ENCODE measurements at places on chromosomes 16 and 17.
A peak's percentile ranks its signal among the peaks of the same experiment; 100 is the strongest.

DNA sequence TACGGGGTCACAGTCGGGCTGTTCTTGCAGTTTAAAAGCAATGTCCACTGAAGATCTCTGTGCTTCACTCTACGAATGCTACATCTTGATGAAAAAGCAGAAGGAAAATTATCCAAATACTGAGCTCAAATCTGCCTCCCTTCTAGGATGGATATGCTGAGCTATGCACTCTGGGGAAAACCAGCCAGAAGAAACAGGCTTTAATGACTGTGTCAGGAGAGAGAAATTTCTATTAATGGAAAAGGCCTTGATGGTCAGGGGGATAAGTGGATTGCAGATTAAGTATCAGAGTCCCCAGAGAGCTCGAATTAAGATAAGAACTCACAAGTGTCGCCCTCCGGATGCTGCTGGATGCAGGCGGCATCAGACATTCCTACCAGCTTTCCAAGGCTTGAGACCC is 39.6 kb upstream of the RCVRN start:
- DNase-seq: no peak

DNA sequence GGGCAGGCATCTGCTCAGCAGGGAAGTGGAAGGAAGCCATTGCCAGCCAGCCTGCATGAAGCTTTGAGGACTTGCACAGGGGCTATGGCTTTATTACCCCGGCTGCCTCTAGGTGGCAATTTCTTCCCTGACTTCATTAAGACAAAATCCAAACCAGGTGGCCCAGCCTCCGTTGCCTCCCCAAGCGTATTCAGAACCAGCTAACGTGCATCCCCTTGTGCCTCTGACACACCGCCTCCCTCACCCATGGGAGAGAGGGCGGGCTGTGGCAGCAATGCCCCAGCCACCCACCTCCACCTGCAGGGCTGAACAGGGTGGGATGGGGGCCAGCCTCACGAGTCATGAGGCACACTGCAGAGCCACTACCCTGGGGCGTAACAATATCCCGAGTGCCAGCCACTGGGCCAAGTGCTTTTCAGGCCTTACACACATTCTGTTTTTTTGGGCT is 6.8 kb downstream of the KIFC3 start:
- DNase-seq: peak; percentile 62

GRCh38 chr16:20271893-20272292 is 55.4 kb downstream of the GP2 start:
- no peak for DNase-seq

- DNase-seq: no peak
These were observed 7.1 kb upstream of the LPCAT2 start for GRCh38 chr16:55501549-55502322.

DNA sequence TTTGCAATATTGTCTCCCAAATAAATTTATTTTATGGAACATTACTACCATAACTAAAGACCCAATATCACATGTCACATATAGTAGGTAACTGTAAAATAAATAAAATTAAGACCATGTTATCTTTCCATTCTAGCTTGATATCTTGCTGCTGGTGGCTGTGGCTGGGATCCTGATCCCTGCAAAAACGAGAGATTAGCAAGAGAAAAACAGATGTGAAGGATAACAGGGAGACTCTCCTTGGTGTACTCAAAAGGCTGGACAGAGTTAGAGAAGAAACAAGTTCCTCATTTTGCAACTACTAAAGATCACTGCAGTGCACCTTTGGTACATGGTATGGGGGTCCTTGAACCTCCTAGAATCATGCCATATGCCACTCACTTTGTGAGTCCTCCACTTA is 49.7 kb downstream of the ARHGAP27 start:
- no peak for DNase-seq

- DNase-seq: no peak
These were observed 266.9 kb upstream of the DYNLRB2 start for GRCh38 chr16:80273635-80274538.

DNA sequence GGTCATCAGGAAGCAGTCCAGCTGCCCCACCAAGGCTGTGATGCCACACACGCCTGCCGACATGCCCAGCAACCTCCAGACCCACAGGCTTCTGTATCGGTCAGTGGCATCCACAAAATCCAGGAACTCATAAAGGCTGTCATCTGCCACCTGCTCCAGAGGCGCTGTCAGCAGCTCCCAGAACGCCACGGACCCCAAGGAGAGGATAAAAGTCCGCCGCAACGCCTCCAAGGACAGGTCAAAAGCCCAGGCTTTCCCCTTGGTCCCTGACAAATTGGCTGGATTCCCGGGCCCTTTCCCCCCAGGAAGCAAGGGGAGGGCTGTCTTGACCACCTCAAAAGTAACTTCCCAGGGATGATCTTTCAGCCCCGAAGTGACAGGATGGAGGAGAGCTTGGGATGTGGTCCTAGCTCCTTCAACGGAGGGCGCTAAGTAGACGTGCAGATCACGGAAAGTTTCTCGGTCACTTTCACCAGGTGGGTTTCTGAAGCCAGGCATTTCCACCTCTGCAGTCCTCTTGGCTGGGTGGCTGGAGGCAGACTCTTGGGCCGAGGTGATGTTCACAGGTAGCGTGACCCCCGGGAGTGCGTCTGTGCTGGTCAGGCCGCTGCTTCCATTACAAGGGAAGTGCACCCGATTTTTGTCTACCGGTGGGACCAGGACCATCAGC is 854 bp downstream of the MFSD6L start:
- no peak for DNase-seq

GRCh38 chr17:61783556-61784304 is 79.6 kb downstream of the BRIP1 start:
- DNase-seq: no peak

- no peak for DNase-seq
These were observed 1023.4 kb upstream of the RBFOX1 start for GRCh38 chr16:6309271-6309670.

GRCh38 chr16:69463876-69464275 is 39.5 kb downstream of the CYB5B start:
- DNase-seq: no peak

GRCh38 chr17:68462381-68463210 is 5.3 kb upstream of the WIPI1 start:
- peak; percentile 86 for DNase-seq

DNA sequence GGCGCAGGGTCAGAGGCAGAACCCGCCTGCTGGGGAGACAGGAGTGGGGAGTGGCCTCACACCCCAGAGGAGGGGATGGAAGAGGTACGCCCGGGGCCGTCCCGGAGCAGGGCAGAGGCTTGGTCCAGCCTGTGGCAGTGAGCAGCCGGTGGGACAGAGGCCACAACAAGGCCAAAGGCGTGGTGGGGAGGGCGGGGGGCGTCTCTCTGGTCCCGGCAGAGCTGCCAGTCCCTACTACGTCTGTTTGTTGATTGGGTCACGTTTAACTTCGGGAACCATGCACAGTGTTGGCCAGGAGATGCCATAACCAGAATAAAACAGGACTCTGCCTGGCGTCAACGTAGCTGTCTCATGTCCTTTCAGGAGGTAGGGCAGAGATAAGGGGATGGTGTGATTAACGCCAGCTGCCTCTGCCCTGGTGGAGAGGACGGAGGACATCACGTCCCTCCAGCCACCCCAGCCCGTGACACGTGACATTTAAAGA is 192.8 kb downstream of the BANP start:
- no peak for DNase-seq

GRCh38 chr17:42928714-42929496 is 28.3 kb downstream of the G6PC1 start:
- no peak for DNase-seq

DNA sequence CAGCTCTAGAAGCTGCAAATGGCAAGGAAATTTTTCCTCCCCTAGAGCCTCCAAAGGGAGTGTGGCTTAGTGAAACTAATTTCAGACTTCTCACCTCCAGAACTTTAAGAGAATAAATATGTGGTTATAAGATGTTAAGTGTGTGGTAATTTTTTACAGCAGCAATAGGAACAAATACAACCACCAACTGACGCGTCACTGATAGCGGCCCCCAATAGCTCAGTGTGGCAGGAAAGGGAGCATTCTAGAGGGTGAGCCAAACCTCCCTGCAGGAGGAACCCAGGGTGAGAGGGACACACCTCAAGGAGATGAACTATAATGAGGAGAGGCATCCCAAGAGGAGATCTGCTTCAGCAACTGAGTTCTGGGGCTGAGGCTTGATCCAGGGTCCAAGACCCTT is 4.0 kb downstream of the CCL4 start:
- DNase-seq: no peak

DNA sequence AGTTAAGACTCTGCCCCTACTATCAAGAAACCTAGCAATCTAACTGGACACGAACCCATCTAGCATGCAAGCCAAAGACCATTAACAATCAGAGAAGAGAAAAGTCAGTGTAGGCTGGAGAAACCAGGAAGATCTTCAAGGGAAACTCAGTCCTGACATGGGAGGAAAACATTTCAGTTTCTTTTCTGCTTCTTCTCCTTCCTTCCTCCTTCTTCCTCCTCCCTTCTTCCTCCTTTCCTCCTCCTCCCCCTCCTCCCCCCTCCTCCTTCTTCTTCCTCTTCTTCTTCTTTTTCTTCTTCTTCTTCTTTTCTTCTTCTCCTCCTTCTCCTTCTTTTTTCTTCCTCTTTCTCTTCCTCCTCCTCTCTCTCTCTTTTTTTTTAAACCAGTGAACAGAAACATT is 29.6 kb upstream of the SHISA9 start:
- DNase-seq: no peak

GRCh38 chr17:16879686-16880085 is 92.2 kb downstream of the TNFRSF13B start:
- no peak for DNase-seq

- DNase-seq: no peak
These were observed 68.8 kb upstream of the CREBBP start for GRCh38 chr16:3949287-3949686.

Data from NCI-H345 (cell line).